T-helper 1 cell (primary cell): ENCODE measurements at places on chromosomes 2 and 18.

DNA sequence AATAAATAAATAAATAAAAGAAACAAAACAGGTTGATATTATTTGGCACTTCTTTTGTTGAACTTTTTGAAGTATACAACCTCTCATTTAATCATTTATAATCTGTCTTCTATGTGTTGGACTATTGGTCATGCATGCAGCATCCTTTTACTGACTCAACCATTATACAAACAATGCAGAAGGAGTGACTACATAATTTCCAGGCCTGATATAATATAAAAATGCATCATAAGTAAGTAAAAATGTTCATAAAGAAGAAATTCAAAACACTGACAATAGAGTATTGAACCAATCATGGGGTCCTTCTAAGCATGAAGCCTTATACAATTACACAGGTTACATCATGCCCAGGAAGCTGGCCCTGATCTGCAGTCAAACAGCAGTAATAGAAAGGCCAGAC, 141.5 kb upstream of the FN1 start:
- no peak for DNase-seq

GRCh38 chr2:182078988-182079602, 93.4 kb downstream of the PPP1R1C start:
- no peak for DNase-seq

GRCh38 chr2:11054783-11055678, 100.2 kb upstream of the SLC66A3 start:
- no peak for DNase-seq

DNA sequence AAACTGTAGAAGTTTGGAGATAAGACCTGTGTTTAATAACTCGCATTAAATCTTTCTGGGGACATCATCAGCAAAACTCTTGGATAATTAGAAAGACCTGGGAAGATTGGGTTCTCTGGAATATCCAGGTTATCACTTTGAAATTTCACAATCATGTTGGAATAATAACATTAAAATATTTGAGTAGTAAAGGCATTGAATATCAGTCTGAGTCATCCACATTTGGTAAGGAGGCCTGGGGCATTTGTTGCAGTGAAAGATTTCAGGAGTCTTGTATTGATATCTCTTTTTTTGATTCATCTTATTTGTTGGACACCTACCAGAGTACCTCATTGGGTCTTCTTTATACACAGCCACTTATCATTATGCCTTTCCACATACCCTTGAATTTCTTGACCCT, 95.9 kb downstream of the EPB41L5 start:
- no peak for DNase-seq

DNA sequence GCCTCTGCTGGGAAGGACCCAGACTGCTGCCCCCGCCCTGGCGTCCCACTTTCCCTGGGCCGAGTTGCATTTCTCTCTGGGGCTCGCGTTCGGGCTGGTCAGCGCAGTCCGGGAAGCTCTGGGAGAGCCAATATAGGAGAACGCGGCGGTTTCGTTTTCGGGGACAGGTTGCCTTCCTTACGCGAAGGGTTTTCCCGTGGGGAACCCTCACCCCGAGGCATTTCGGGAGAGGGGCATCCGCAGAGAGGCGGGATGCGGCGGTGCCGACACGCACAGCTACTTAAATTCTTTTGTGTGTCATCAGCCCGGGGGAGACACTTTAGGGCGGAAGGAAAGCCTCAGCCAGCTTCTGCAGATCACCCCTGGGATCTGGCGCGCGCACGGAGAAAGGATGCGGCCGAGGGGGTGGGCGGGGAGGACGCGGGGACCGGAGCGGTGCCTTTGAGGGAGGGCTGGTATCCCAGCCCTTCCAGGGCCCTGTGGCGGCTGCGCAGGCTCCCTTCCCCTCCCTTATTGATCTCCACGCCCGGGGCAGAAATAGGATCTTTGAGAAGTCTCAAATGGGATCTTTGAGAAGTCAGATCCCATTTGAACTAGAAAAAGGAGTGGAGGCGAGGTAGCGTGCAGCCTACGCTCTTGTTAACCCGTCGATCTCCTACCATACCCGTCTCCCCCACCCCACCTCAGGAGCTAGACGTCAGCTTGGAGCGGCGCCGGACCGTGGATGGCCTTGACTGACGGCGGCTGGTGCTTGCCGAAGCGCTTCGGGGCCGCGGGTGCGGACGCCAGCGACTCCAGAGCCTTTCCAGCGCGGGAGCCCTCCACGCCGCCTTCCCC, 1.2 kb downstream of the GATA6 start:
- no peak for DNase-seq

GRCh38 chr18:58247363-58247834, 203.4 kb downstream of the NEDD4L start:
- no peak for DNase-seq

GRCh38 chr2:230226051-230226551, 565 bp downstream of the SP140 start:
- no peak for DNase-seq

DNA sequence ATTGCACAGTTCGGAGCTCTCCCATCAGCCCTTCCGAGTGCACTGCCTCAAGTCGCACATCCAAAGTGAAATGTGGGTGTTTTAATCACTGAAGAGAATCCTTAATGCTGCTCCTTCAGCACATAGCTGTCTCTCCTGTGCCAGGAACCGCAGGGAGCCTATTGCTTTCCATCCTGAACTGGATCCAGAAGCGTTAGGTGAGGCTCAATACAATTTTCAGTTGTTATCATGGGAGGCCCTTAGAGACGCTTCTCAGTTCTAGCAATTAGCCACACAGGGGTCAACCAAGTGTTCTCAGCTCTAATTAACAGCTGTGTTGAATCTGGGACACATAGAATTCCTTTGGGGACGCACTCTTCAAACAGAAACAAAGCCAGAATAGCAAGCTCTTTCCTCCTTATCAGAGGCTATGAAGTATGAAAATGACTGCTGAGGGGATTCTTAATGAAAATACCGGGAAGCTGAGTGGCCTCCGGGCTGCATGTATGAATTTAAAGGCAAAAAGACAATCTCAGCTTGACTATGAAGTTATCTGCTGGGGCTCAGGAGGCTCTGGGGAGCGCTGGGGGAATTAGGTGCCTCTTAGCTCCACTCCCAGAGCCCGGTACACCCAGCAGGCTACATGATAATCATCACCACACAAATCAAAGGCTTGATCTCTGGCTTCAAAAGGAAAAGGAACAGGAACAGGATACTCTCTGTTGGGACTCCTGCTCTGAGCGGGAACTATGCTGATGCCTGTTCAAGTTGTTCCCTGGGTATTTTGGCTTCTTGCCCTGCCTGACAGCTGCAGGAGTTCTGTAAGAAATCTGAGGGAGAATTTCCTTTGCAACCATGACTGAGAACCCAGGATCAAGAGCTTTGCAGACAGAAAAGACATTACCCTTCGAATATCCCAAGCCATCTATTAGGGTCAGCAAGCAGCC, 55.4 kb upstream of the NCOA1 start:
- no peak for DNase-seq

DNA sequence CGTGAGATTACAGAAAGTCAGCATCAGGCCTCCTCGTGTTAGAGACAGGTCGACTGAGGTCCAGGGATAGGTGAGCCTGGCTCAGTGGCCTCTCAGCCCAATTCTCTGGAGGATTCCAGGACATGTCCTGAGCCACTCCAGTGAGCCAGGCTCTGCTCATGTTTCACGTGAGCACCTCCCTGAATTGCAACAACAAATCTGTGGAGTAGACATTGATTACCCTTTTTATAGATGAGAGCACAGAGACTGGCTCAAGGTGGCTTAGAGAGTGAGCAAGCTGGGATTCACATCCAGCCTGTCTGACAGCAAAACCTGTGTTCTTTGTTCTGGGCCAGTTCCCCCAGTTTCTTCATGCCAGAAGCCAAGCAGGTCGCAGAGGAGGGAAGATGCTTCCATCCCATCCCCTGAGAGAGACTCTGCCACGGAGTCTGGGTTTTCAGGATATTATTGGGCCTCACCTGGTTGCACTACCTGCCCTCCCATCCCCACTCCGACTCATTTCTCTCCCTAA, 46.4 kb downstream of the HS1BP3 start:
- no peak for DNase-seq

GRCh38 chr2:170361090-170361936, 183.4 kb downstream of the MYO3B start:
- peak; percentile 13 for DNase-seq

- no peak for DNase-seq
These were observed 266.1 kb upstream of the SIX2 start for GRCh38 chr2:45275242-45275805.

GRCh38 chr2:64617631-64618151, 36.0 kb downstream of the SERTAD2 start:
- DNase-seq = no peak

DNA sequence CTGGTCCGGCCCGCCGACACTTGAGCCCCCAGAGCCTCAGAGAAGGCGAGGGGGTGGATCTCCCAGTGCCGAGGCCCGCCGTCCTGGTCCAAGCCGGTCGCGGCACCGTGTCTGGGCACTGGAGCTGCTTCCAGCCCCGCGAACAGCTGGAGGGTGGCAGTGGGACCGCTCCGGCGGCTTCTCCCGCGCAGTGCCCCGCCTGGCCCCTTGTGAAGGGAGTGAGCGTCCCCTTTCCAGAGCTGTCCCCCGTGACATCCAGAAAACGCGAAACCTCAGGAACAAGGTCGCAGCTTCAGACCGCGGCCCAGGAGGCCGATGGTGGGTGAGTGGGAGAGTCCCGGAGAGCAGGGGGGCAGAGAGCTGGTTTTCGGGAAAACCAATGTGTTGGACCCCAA, 579 bp upstream of the EMX1 start:
- DNase-seq = no peak

DNA sequence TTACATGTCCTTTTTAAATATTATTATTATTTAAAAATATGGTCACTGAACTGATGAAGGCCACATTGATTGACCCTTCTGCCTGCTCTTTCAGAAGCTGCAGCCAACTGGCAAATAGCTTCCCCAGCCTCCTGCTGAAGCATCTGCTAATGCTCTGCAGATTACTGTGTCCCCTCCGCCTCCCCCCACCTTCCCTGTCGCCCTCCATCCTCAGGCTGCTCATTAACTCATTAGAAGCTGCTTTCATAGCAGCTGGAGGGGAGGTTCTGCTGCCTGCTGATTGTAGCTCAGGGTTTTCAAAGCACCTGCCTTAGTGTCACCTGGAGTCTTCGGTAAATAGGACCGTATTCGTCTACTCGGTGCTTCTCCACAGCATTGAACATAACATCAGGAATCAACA, 24.8 kb upstream of the LMAN1 start:
- no peak for DNase-seq

DNA sequence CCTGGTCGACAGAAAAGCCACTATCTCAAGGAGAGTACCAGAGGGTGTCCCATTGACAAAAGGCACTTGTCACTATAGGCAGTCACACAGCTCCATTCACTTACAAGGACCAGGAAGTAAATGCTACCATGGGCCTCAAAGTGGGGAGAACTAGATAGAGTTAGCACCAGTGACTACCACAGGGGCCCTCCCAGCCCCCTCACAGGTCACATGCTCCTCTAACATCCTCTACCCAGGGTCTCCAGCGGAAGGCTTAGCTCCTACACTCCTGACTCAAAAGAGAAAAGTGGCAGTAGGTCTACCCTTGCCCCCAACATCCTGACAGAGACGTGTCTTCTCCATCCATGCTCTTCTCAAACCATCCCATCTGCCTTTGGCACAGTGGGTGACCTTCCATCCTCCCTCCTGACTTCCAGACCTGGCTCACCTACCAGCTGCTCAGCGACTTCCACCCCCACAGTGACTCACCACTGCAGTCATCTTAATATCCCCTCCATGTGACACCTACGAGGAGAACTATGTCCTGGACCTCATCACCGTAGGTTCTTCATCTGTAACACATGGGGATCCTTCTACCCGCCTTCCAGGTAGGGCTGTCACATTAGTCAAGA, 5.6 kb upstream of the DNMT3A start:
- DNase-seq = no peak

GRCh38 chr2:62968168-62968567, 82.5 kb upstream of the OTX1 start:
- no peak for DNase-seq

DNA sequence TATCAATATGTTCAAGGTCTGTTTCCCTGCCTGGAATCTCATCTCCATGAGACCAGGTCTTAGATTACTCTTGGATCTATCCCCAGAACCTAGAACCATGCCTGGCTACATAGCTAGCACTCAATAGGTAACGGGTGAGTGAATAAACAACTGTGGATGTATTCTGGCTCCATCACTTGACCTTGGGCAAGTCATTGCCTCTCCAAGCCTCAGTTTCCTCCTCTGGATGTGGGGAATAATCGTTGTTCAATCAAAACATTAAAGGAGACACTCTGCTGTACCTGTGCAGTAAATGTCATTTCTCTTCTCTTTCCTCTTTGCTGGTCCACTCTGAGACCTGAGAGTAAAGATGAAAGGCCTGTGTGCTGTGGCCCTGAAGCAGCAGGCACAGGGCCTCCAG, 121.5 kb upstream of the MYCN start:
- no peak for DNase-seq

GRCh38 chr2:215374642-215375466, 61.0 kb downstream of the FN1 start:
- DNase-seq = no peak

GRCh38 chr2:96156926-96157648, 11.8 kb upstream of the DUSP2 start:
- no peak for DNase-seq

- no peak for DNase-seq
These were observed 80.9 kb upstream of the PKDCC start for GRCh38 chr2:41966920-41967319.

- no peak for DNase-seq
These were observed 30.5 kb downstream of the DNMT3A start for GRCh38 chr2:25310965-25311864.

GRCh38 chr2:69450735-69451416, 13.6 kb upstream of the NFU1 start:
- DNase-seq = no peak

DNA sequence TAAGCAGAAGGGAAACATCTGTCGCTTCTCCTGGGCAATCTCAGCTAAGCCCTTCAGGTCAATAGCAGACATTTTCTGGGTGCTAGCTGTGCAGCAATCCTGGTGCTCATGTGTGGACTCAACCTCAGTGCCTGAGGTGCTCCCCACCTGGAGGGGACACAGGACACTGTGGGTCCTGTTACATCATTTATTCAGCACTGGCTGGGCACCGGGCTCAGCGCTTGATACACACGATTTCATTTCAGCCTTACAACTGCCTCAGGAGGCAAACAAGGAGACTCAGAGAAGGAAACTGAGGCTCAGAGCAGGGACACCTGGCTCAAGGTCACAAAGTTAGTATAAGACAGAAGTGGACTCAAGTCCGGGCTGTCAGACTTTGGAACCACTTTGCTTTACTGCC, 46.7 kb downstream of the MARCO start:
- DNase-seq = no peak

- no peak for DNase-seq
These were observed 33.2 kb downstream of the TOGARAM2 start for GRCh38 chr2:29014331-29014730.

GRCh38 chr2:199042660-199043379, 414.9 kb downstream of the SATB2 start:
- no peak for DNase-seq
